ENCODE measurements at places on chromosomes 3 and 15.

DNA sequence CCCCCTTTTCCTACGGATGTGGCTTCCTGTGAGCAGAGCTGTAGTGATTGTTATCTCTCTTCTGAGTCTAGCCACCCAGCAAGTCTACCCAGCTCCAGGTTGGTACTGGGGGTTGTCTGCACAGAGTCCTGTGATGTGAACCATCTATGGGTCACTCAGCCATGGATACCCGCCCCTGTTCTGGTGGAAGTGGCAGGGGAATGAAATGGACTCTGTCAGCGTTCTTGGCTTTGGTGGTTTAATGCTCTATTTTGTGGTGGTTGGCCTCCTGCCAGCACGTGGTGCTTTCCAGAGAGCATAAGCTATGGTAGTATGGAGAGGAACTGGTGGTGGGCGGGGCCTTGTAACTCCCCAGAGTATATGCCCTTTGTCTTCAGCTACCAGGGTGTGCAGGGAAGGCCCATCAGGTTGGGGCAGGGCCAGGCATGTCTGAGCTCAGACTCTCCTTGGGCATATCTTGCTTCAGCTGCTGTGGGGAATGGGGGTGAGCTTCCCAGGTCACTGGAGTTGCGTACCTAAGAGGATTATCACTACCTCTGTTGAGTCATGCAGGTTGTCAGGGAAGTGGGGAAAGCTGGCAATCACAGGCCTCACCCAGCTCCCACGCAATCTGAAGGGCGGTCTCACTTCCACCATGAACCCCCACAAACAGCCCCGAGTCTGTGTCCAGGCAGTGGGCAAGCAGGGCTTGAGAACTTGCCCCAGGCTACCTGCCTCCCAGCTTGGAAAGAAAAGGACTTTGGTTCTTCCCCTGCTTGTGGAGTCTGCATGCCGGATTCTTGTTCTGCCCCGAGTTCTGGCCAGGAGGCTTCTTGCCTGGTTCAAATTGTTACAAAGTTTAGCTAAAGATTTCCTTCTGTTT is 9.0 kb upstream of the ADGRG7 start:
- DNase-seq, result no peak

GRCh38 chr15:77839456-77839855 is 206.7 kb upstream of the LINGO1 start:
- no peak for DNase-seq

DNA sequence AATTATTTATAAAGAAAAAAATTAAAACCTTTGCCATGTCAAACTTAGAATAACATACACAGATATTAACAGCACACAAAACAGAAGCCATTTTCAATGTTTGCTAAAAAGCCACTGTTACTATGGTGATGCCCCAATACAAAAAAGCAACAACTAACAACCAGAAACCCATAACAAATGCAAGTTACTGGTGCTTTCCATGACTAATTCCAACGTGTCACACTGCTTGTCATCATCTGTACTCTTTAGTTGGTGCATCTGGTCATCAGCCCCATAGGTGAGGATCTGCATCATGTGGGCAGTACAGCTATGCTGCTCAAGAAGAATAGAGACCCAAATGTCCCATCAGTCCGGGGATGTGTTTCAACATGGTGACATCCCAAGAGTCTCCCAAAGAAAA is 52.8 kb downstream of the ATP8B4 start:
- peak; percentile 81 for DNase-seq

DNA sequence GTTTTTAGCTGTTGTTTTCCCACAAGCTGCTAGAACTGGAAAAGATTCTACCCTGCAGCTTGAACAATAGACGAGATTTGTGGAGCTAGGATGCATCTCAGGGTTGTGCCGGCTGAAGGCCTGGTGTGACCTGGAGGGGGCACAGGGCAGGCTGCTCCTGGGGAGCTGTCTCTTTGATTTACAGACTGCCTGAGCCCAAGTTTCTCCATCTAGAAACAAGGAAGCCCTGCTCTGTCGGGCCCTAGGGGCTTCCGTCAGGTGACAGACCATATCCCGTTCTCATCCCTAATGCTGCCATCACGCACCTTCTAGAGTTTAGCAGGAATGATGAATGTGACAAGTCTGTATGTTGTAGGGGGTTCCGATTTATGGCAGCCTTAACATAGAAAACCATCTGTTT is 7.9 kb upstream of the CPNE9 start:
- no peak for DNase-seq

GRCh38 chr3:124107104-124107890 is 115.4 kb upstream of the ROPN1 start:
- DNase-seq, result no peak

DNA sequence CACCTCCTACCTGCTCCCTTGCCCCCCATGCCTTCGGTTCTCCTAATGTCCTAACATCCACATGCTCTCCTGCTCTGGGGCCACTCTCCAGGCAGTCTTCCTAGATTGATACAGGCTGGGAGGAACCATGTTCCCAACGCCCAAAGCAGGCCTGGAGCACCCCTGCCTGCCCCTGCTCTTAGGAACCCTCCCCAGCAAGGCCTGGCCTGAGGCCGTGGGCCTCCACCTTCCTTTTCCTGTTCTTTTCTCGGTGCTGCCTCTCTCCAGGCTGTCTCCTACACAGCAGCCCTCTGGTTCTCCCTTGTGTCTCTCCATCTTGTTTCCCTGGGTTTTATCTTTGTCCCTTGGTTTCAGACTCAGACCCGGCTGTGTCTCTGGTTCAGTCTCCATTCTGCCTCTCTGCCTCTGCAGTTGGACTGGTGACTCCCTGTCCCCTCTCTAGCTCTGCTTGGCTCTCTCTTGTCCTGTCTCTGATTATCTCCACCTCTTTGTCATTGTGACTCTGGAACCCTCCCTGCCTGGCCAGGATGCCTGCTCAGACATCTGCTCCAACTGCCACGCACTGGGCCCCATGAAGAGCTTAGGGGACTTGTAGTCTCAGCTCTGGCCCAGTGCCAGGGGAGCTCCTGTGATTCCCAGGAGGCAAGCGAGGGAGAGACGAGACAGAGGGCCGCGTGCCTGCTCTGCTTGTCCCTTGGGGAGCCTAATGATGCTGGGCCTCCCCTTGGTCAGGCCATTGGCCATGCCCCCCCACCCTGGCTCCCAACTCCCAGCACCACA is 26.0 kb upstream of the RPL29 start:
- DNase-seq, result no peak
